Stimulated activated CD4-positive, alpha-beta T cell treated with anti-CD3 and anti-CD28 coated beads, TNF-alpha, amount 100 ng/mL, for 4 hours (primary cell): ENCODE measurements at places on chromosomes 5 and 9.
A peak's percentile ranks its signal among the peaks of the same experiment; 100 is the strongest.

GRCh38 chr5:132765311-132766019 is 11.6 kb downstream of the SEPTIN8 start:
- DNase-seq = no peak

DNA sequence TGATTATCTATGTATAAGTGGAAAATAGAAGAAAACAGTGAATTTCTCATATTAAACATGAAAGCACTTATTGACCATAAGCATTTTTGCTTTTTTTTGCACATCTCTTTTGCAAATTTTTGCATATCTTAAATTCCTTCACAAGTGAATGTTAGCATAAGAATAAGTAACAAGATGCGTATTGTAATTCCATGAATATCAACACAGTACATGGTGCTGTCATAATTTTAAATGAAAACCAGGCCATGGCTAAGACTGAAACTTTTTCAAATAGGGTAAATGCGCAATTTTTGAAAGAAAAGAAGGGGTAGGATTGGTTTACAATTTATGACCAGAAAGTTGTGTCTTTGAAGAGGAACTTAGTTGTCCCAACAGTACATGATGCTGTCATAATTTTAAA is 17.0 kb downstream of the FAM13B start:
- DNase-seq = no peak

GRCh38 chr5:10145923-10146401 is 103.7 kb downstream of the ATPSCKMT start:
- no peak for DNase-seq

- no peak for DNase-seq
Measured at GRCh38 chr9:127353882-127354281, 43.1 kb upstream of the SLC2A8 start.

- no peak for DNase-seq
Measured at GRCh38 chr9:75666856-75667554, 223.5 kb upstream of the PCSK5 start.

GRCh38 chr5:145130996-145131395 is 704.1 kb downstream of the PRELID2 start:
- no peak for DNase-seq

- DNase-seq = no peak
Measured at GRCh38 chr9:135563858-135564257, 2.3 kb downstream of the PAEP start.

GRCh38 chr5:141870228-141870627 is 8.0 kb downstream of the PCDH1 start:
- no peak for DNase-seq

- DNase-seq = no peak
Measured at GRCh38 chr5:60829490-60830266, 14.4 kb downstream of the ELOVL7 start.

DNA sequence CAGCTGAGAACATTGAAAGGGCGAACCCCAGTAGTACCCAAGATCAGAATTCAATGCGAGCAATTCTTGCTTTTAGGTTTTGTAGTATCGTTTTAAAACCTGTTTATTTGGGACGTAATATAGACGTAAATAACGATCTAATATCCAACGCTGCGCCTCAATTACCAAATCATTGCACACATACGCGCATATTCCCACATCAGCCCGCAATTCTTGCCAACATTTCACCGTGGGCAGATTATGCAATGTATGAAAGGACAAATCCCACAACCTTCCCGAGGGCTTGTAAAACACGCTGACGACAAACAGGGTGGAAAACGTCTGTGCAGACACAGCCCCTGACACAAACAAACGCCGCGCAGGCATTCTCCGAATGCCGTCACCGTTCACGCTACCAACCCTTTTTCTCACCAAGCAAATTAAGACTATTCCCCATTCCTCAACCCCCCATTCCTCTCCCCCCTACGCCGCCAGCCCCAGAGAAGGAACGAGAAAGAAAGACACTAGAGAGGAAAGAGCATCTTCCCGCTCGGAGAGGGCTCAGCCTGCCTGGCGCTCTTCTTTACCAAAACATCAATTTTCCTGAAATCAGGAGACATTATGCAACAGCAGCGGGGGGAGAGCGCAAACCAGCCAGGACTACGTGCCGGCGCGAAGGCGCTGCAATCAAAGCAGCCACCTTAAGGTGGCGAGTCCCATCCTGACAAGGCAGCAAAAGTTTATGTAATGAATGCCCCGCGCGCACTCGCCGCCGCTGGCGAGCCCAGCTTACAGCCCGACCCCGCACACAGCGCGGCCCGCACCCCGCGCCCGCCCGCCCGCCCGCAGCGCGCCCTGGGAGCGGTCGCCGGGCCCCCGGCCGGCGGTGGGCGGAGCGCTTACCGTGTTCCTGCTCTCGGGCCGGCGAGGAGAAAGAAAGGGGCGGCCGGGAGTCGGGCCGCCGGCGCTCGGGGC is 597 bp downstream of the NFIL3 start:
- peak; percentile 44 for DNase-seq

DNA sequence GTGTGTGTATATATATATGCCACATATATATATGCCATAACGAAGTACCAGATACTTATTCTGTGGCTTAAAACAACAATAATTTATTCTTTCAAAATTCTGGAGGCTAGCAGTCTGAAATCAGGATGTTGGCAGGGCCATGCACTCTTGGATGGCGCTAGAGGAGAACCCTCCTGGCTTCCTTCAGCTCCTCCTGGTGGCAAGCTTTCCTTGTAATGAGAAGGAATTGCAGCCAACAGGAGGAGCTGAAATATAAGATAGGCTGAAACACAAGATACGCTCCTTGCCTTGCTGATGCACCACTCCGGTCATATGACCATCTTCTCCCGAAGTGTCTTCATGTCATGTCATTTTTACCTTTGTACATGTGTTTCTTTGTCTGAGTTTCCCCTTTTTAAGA is 368.1 kb upstream of the CTNND2 start:
- DNase-seq = no peak

DNA sequence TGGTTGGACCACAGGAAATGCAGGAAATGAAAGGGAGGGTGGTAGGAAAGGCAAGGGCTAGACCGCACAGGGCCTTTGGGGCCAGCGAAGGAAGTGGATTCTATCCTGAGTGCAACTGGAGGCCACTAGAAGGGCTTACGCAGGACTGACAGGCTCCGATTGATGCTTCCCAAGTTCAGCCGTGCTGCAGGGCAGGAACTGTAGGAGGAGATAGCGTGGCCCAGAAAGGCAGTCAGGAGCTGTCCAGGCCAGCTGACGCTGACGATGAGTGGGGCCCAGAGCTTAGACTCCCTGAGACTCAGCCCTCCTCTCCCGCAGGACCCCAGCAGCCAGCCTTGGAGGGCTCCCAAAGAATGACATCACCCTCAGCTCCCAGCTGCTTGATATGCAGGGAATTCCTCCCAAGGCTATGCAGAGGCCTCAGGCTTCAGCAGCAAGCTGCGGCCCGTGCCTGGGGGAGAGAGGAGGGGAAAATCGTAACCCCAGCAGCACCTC is 48.8 kb downstream of the KCNIP1 start:
- DNase-seq = no peak

- no peak for DNase-seq
Measured at GRCh38 chr5:5078009-5078897, 61.9 kb upstream of the ADAMTS16 start.

- no peak for DNase-seq
Measured at GRCh38 chr5:64973215-64973614, 204.5 kb downstream of the CWC27 start.

- no peak for DNase-seq
Measured at GRCh38 chr9:70747261-70747718, 332.8 kb upstream of the KLF9 start.

GRCh38 chr5:68436686-68437520 is 221.3 kb downstream of the PIK3R1 start:
- no peak for DNase-seq

- DNase-seq = no peak
Measured at GRCh38 chr5:111063709-111064322, 7.7 kb upstream of the TSLP start.

- no peak for DNase-seq
Measured at GRCh38 chr5:115813719-115814118, 2.7 kb downstream of the CDO1 start.

GRCh38 chr9:116643691-116644090 is 43.4 kb upstream of the TRIM32 start:
- no peak for DNase-seq

DNA sequence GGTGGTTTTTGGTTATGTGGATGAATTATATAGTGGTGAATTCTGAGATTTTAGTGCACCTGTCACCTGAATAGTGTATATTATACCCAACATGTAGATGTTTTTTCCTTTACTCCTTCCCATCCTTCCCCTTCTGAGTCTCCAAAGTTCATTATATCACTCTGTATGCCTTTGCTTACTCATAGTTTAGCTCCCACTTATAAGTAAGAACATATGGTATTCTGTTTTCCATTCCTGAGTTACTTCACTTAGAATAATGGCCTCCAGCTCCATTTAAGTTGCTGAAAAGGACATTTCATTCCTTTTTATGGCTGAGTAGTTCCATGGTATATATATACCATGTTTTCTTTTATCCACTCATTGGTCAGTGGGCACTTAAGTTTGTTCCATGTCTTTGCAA is 161.6 kb upstream of the CD180 start:
- no peak for DNase-seq

GRCh38 chr5:10354048-10354872 is 765 bp downstream of the MARCHF6 start:
- DNase-seq = peak; percentile 18

GRCh38 chr5:12258549-12258948 is 354.3 kb upstream of the CTNND2 start:
- no peak for DNase-seq

GRCh38 chr5:96595300-96596090 is 66.7 kb upstream of the CAST start:
- no peak for DNase-seq

- DNase-seq = no peak
Measured at GRCh38 chr9:33165263-33166151, 1.6 kb downstream of the B4GALT1 start.

GRCh38 chr5:133265720-133266526 is 214.1 kb downstream of the HSPA4 start:
- no peak for DNase-seq

DNA sequence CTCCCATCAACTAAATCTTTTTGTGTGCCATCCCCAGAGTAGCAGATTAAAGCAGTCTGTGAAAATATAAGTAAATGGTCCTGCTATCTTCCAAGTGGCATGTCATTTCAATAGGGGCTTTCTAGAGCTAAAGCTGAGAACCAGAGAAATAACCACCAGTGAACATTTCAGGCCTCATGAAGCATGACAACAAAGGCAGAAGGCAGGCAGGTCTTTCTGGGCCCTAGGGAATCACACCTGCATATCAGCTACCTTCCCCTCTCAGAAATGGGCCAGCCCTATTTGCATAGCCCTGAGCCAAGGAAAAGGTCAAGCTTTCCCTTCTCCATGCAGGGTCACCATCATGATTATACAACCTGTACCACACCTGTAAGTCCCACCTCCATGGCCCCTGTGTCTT is 205.3 kb downstream of the DEPDC1B start:
- no peak for DNase-seq

DNA sequence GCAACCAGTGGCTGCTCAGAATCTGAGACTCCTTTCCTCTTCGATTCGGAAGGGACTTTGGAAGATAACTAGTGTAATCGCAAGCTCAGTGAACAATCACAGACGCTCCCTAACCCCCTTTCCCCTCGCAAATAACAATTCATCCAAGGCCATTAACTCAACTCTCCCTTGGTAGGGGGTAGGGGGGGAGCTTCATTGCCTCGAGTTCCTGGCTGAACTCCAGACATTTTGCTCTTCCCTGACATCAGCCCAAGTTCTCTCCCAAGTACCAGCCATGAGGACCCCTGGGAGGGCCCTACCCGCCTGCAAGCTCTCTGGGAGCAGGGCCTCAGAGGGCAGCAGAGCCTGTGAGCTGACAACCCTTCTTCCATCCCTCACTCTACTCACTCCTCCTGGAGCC is 8.4 kb downstream of the FAM163B start:
- DNase-seq = no peak

DNA sequence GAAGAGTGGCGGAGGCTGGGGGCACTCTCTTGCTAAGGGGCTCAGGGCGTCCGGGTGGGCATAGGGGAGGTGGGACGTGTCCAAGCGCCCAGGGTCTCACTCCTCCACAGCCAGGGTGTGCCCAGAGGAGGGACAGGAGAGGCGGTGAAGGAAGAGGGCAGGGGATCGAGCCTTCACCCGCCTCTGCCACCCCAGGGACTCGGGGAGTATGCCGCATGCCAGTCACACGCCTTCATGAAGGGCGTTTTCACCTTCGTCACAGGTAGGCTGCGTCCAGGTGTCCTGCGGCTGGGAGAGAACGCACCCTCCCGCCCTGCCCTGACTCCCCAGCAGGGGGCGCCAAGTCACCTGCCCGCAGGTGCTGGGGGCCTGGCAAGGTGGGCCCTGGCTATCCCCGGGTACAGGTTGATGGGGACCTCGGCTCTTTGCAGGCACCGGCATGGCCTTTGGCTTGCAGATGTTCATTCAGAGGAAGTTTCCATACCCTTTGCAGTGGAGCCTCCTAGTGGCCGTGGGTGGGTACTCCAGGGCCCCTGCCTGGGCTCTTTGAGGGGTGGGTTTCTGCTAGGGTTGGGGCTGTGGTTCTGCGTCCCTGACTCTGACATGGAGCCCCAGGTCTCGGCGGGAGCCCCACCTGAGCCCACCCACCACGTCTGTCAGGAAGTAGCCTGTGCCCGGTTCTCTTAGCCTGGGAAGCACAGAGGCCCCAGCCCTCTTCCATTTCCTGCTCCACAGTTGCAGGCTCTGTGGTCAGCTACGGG is 552 bp downstream of the TMEM141 start:
- DNase-seq = peak; percentile 43

DNA sequence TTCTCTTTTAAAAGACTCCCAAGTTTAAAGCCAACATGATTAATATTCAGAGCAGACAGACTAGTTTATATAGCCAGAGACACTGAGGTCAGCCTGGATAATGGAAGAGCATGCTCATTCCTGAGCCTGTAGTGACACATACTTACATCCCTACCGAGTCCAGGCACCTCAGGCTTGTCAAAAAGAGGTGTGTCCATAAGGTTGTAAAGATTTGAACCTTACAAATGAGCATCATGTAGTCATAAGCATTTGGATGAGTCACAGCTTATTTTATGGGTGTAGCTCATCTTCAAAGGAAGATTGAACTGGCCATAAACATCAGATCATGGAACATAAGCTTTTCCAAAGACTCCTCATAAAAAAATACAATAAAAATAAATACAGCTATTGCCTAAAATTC is 333.5 kb downstream of the EFNA5 start:
- DNase-seq = no peak

GRCh38 chr5:173495225-173495904 is 121.1 kb downstream of the BOD1 start:
- DNase-seq = no peak

DNA sequence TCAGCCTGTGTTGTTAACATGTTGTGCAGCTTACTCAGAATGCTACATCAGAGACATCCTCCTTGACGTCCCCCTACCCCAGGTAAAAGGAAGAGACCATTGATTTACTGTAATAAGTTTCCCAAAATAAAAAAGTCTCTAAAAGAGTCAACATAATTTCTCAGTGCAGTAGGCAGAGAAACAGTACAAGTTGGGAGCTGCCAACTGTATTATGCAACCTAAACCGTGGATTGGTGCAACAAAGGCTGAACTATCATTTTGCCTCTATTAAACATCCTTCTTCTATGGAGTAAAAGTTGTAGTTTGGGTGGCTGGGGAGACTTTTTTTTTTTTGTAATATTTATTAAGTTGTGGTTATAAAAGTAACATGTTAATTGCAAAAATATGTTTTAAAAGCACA is 208.0 kb downstream of the NR3C1 start:
- DNase-seq = no peak
